HCT116 (cell line): ENCODE measurements at places on chromosomes 16 and 17. TPM values are rescaled to one million over a fixed set of nuclear protein-coding genes. Genes with fewer than 3 reads are reported as not detected.

DNA sequence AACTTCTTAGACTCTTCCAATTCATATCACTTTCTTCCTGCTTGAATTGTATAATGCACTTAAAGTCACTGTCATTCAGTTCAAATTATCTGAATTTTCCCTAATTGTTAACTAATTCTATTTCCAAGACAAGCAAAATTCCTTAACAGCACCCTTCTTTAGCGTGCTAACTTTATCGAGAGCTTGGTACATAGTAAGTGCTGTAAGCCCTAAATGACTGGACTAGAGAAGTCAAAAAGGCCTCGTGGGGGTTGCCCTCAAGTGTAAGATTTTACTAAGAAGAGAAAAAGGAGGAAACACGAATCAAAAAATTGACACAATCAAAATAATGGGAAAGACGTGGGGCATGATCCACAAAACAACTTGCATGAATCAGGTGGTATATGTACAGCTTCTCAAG lies 11.3 kb downstream of the KANSL1 start:
- H3K27me3 ChIP-seq: no peaks in the 10 kb centered on the region
- DNase-seq: no peak
- no peaks in the 10 kb centered on the region for H3K36me3 ChIP-seq
- H3K4me3 ChIP-seq: no peak overlapping the region

DNA sequence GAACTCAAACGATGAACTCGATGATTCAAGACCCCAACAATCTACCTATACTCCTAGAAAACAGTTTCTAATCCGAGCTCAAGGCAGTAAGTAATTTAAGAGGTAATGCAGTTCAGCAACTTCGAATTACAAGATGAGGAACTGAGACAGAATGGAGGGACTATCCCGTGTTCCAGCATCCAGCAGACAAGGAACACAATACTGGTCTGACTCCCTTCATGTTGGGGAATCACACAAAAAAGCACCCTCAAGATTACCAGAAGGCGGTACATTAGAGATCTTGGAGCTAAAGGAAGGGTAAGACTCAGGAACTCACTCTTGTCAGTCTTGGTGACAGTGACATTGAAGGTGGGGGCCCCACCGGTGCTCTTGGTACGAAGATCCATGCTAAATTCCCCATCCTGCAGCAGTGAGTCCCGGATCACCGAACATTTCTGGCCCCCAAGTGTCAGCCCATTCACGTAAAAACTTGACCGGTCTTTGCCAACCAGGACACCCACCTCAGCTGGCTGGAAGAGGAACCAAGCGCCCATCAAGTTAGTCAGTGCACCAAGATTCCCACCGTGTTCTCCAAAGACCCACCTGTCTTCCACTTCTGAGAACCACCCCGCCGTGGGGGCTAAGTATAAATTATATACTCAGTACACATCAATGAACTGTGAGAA lies 1.9 kb downstream of the PFN1 start:
- H3K27ac ChIP-seq: peak overlapping the region; percentile 99
- H3K4me1 ChIP-seq: peaks cover 69% of the 10 kb centered on the region
- H3K4me3 ChIP-seq: peak overlapping the region; percentile 96
- no peaks in the 10 kb centered on the region for H3K27me3 ChIP-seq
- H3K36me3 ChIP-seq: peaks cover 25% of the 10 kb centered on the region; the same call in 1 of the 2 replicates

GRCh38 chr16:88685156-88686061 lies 898 bp downstream of the SNAI3 start:
- peak overlapping the region; percentile 25; the same call in 1 of the 2 replicates for H3K27ac ChIP-seq
- DNase-seq: no peak
- peaks cover 25% of the 10 kb centered on the region for H3K4me1 ChIP-seq

GRCh38 chr17:67474081-67474661 lies 97.1 kb downstream of the PITPNC1 start:
- H3K36me3 ChIP-seq: no peaks in the 10 kb centered on the region
- peaks cover 53% of the 10 kb centered on the region for H3K4me1 ChIP-seq
- H3K4me3 ChIP-seq: no peak overlapping the region
- DNase-seq: no peak
- H3K27ac ChIP-seq: no peak overlapping the region

GRCh38 chr16:66538910-66539309 lies 11.0 kb downstream of the TK2 start:
- H3K27me3 ChIP-seq: no peaks in the 10 kb centered on the region
- no peaks in the 10 kb centered on the region for H3K4me1 ChIP-seq
- DNase-seq: no peak
- H3K4me3 ChIP-seq: no peak overlapping the region
- H3K36me3 ChIP-seq: no peaks in the 10 kb centered on the region

- peak overlapping the region; percentile 75 for H3K4me3 ChIP-seq
- no peaks in the 10 kb centered on the region for H3K27me3 ChIP-seq
- peaks cover 60% of the 10 kb centered on the region for H3K4me1 ChIP-seq
- peak overlapping the region; percentile 64 for H3K27ac ChIP-seq
- DNase-seq: no peak
These were observed 58.0 kb upstream of the GSE1 start for GRCh38 chr16:85554889-85555718.

GRCh38 chr17:39700148-39700987 lies 504 bp downstream of the ERBB2 start:
- DNase-seq: no peak
- peak overlapping the region; percentile 88 for H3K4me3 ChIP-seq
- no peaks in the 10 kb centered on the region for H3K36me3 ChIP-seq
- H3K27ac ChIP-seq: peak overlapping the region; percentile 76
- peaks cover 50% of the 10 kb centered on the region for H3K4me1 ChIP-seq

- DNase-seq: no peak
- peak overlapping the region; percentile 21; the same call in 1 of the 2 replicates for H3K27ac ChIP-seq
- H3K4me1 ChIP-seq: peaks cover 32% of the 10 kb centered on the region
These were observed 3.4 kb downstream of the PPP1R9B start for GRCh38 chr17:50146927-50147665.

- peak overlapping the region; percentile 54 for H3K4me3 ChIP-seq
- no peaks in the 10 kb centered on the region for H3K27me3 ChIP-seq
- peaks cover 15% of the 10 kb centered on the region; the same call in 1 of the 2 replicates for H3K36me3 ChIP-seq
These were observed 717 bp upstream of the CNP start for GRCh38 chr17:41965694-41966462.

DNA sequence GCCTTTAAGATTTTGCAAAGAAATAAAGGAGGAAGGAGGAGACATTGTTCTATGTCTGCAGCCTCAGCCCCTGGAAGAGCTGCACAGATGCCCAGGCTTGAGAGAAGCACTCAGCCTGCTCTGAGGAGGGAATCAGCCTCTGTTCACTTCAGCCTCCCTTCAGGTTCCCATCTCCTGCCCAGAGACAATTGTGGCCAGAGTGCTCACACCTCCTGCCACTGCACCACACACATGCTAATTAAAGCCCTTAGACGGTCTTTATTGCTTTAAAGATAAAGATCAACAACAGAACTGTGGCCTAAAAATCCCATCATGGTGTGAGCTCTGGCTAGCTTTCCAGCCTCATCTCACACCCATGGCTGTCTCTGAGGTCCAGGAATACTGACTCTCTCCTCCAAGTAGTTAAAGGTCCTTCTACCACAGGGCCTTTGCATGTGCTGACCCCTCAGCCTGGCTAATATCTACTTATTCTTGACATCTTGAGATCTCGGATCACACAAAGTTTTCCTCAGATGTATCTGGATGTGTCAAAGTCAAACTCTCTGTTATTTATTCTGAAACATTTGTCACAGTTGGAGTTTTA lies 33.8 kb downstream of the CHD9NB start:
- H3K36me3 ChIP-seq: no peaks in the 10 kb centered on the region
- H3K4me1 ChIP-seq: no peaks in the 10 kb centered on the region
- H3K4me3 ChIP-seq: no peak overlapping the region
- 0 out of 2 replicates have a peak, but pooled peaks cover 5% of the 10 kb centered on the region for H3K27me3 ChIP-seq
- H3K27ac ChIP-seq: no peak overlapping the region

GNGT2 gene
- not detected for total RNA-seq
